ENCODE measurements at places on chromosomes 3 and 15.

DNA sequence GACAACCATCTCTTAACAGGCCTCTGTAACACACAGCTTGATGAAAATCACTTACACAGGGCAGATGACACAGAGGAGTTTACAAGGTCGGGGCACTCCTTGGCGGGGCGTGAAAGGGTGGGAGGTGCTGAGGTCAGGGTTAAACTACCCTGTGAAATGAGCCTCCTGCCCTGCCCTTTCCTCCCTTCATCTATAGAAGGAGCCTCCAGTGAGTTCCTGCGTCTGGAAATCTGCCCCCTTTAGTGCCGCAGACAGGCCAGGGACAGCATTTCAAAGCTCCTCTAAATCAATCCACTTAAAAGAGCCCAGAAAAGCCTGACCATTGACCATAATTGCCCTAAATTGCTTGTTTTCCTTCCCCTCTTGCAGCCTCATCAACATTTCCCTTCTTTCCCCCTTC lies 1.9 kb downstream of the ROBO1 start:
- H3K4me1 ChIP-seq: 0 out of 2 replicates have a peak, but pooled peaks cover 1% of the 10 kb centered on the region

DNA sequence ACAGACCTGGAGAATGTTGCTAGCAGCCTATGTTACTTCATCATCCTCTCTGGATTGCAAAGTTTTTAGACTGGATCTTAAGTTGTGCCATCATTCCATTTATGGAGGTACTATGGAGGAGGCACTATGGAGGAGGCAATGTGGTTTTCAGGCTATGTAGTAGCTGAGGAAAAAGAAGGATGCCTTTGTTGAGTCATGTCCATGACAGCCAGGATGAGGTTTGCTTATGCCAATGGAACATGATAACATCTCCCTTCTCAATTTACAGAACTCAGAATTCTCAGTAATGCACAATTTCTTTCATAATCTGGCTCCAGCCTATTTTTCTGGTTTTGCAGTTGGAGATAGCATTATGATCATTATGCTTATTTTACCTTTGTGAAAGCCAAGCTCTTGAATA lies 65.9 kb upstream of the TMEM108 start:
- DNase-seq: no peak
- no peak overlapping the region for H3K4me3 ChIP-seq
- no peaks in the 10 kb centered on the region for H3K27me3 ChIP-seq
- no peaks in the 10 kb centered on the region for H3K36me3 ChIP-seq
- H3K4me1 ChIP-seq: no peaks in the 10 kb centered on the region
- no peak overlapping the region for H3K27ac ChIP-seq

DNA sequence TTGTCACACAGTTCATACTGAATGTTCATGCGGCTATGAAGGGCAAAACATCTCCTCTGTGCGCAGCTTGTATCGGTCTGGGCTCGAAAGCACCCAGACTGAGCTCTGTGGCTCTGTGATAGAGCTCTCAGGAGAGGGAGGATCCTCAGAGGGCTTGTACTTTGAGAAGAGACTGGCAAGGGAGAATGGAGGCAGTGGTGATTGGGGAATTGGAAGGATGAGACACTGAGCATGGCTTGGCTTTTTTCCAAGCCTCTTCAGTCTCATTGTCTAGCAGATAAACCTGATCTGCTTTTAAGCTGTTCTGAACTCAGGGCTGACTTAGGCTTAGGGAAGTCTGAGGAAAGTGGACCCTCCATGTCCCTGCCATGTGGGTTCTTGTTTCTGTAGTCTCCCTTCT lies 43.0 kb downstream of the RAD54L2 start:
- no peaks in the 10 kb centered on the region for H3K36me3 ChIP-seq
- H3K4me1 ChIP-seq: peaks cover 3% of the 10 kb centered on the region
- H3K27ac ChIP-seq: no peak overlapping the region
- no peak for DNase-seq

GRCh38 chr3:64634417-64634816 lies 53.4 kb downstream of the ADAMTS9 start:
- DNase-seq: no peak
- H3K36me3 ChIP-seq: no peaks in the 10 kb centered on the region
- peaks cover 1% of the 10 kb centered on the region for H3K4me1 ChIP-seq

DNA sequence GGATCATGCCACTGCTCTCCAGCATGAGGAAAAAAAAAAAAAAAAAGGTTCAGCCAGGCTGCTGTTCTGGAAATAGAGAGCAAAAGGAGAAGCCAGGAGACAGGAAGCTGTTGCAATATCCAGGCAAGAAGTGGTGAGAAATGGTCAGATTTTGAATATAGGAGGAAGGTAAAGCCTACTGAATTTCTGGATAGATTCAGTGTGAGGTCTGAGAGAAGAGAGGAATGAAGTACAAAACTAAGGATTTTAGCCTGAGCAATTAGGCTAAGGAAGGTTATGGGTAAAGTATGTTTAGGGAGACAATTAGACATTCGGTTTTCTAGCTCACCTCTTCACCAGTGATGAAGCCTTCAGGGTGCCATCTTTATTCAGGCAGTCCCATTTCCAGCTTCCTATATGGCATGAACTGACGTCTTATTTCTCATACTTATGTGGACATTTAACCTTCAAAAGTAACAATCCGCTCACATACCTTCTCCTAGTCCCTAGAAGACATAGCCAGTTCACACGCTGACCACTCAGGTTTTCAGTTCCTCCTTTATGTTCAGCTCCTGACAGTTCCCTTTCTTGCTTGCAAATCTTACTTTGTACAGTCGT lies 57.2 kb downstream of the KIF9 start:
- H3K27me3 ChIP-seq: no peaks in the 10 kb centered on the region
- no peak overlapping the region for H3K4me3 ChIP-seq
- H3K36me3 ChIP-seq: no peaks in the 10 kb centered on the region
- H3K27ac ChIP-seq: no peak overlapping the region

DNA sequence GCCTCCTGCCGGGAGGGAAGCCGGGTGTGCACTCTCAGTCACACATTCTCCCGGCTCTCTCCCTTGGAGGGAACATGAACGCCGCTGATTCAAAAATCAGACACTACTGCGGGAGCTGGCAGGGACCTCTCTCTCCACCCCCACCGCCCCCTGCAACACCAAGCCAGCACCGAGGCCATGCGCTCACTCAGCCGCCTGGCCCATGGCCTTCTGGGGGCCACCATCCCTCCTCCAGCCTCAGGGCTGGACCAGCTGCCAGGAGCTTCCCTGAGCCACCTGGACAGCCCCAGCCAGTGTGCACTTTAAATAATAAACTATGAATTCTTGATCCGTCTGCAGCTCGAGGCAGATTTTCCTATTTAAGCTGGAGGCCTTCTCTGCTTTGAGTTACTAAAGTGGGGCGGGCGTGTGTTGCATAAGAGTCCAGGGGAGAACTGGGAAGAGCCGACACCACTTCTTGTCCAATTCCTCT lies 30.6 kb downstream of the ADAMTS17 start:
- no peak overlapping the region for H3K27ac ChIP-seq
- no peaks in the 10 kb centered on the region for H3K4me1 ChIP-seq
- no peaks in the 10 kb centered on the region for H3K27me3 ChIP-seq
- no peaks in the 10 kb centered on the region for H3K36me3 ChIP-seq

- H3K27me3 ChIP-seq: no peaks in the 10 kb centered on the region
- H3K27ac ChIP-seq: no peak overlapping the region
- H3K4me1 ChIP-seq: no peaks in the 10 kb centered on the region
Measured at GRCh38 chr15:63749330-63749942, 84.3 kb downstream of the HERC1 start.

DNA sequence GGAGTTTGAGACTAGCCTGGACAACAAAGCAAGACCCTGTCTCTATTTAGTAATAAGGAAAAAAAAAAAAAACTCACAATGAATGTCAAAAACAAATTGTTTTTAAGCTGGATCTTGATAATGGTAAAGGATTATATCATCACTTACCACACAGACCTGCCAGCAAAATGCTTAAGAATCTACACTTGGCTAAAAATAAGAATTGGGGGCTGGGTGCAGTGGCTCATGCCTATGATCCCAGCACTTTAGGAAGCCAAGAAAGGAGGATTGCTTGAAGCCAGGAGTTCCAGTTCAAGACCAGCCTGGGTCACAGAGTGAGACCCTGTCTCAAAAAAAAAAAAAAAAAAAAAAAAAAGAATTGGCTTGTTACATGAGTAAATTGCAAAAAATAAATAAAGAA lies 31.0 kb downstream of the ACAP2 start:
- H3K36me3 ChIP-seq: no peaks in the 10 kb centered on the region
- 0 out of 2 replicates have a peak, but pooled peaks cover 1% of the 10 kb centered on the region for H3K4me1 ChIP-seq
- no peaks in the 10 kb centered on the region for H3K27me3 ChIP-seq
- no peak for DNase-seq

- DNase-seq: no peak
- no peaks in the 10 kb centered on the region for H3K27me3 ChIP-seq
- H3K27ac ChIP-seq: no peak overlapping the region
- H3K4me1 ChIP-seq: no peaks in the 10 kb centered on the region
Measured at GRCh38 chr3:4814305-4814903, 164.8 kb upstream of the BHLHE40 start.

GRCh38 chr3:10198761-10199649 lies 34.3 kb downstream of the IRAK2 start:
- H3K27me3 ChIP-seq: no peaks in the 10 kb centered on the region
- no peak overlapping the region for H3K27ac ChIP-seq
- no peak overlapping the region for H3K4me3 ChIP-seq
- DNase-seq: no peak

DNA sequence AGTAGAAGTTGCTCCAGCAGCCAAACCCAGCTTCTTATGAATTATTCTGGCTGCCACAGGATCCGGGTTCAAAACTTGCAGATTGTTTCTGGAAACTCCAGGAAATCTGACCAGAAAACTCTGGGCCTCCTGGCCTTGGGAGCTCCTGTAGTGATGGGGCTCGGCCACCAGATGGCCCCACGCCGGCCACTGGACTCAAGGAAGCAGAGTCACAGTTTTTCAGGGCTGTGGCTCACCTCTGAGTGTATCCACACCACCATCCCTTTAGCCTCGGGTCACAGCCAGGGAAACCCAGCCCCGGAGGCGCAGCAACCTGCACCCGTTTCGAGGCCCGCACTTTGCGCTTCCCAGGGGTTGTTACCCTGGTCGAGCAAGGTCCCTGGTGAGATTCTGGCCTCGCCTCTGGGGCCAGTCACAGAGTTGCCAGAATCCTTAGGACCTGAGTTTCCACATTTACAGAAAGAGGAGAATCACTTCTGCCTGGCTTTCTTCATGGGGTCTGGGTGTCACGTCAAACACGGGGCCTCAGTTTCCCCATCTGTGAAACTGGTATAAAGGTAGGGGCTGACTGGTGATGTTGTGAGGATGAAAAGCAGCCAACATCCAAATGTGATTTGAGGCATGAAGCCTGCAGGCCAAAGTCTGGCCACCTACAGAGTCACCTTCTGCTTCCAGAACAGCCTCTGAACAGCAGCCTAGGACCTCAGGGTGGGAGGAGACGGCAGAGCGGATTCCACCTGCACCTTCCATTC lies 53.5 kb upstream of the LCTL start:
- no peaks in the 10 kb centered on the region for H3K36me3 ChIP-seq
- peak; percentile 61 for DNase-seq
- no peaks in the 10 kb centered on the region for H3K27me3 ChIP-seq
- H3K4me3 ChIP-seq: no peak overlapping the region
- no peak overlapping the region for H3K27ac ChIP-seq

GRCh38 chr3:64824394-64824909 lies 136.7 kb upstream of the ADAMTS9 start:
- no peak overlapping the region for H3K27ac ChIP-seq
- no peaks in the 10 kb centered on the region for H3K36me3 ChIP-seq
- DNase-seq: no peak
- no peaks in the 10 kb centered on the region for H3K4me1 ChIP-seq
- H3K4me3 ChIP-seq: no peak overlapping the region

DNA sequence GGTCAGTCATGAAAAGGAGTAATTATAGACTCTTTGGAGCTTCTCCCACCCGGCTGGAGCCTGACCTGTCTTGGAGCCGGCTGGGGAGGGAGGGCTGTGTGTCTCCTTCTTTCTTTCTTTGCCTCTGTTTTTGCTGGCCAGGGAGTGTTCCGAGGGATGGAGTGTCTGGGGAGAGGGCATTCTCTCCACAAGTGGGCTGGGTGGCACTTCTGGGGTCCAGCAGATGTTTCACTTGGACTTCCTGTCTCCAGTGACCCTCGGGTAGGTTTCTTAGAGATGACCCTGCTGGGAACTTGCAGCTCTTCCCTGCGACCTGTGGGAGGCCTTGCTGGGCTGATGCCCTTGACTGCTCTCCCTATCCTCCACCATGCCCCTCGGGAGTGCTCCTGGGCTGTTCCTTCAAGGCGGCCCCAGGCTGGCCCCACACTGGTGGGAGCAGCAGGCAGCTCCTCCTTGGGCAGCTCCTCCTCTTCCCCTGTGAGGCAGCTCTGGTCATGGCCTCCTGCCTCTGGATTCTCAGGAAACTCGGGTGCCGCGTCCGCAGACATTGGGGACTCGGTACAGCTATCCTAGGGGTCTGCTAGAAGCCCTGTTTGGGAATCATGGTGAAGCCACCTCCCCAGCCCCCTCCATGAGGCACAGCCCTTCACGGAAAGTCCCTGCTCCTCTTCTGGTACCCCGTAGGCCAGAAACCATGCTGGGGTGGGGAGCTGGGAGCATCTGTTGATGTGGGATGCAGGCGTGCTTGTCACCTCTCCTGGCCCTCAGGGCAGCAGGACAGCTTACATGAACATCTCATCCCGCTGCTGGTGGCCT lies 44.9 kb downstream of the APBA2 start:
- no peaks in the 10 kb centered on the region for H3K4me1 ChIP-seq
- DNase-seq: no peak
- no peaks in the 10 kb centered on the region for H3K36me3 ChIP-seq
- H3K27ac ChIP-seq: no peak overlapping the region
- no peaks in the 10 kb centered on the region for H3K27me3 ChIP-seq

DNA sequence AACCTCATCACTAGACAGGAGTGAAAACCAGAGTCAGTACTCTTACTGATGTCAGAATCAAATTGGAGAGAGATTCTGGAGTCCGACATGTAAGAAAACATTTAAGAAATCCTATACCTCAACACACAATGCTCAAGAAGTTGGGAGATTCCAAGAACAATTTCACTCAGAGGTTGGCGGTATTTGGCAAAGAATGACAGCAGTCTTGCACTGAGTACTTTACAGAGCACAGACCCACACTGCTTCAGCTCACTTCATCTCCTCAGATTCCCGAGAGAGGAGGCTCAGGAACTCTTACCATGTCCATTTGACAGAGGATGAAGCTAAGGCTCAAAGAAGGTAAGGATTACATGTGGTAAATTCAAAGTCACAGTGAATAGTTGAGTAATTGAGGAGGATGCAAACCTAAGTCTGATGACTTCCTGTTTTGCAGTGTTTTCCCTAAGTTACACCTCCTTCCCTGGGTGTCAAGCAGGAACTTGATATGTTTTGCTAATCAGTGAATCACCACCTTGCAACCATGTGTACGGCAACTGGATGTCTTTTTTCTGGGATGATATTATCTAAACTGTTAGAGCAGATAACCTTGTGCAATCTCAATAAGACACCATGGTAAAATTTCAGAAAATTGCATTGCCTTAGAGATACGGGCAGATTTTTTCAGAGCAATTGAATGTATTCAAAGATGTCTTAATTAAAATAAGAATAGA lies 61.3 kb upstream of the MME start:
- no peak for DNase-seq
- H3K4me1 ChIP-seq: peaks cover 2% of the 10 kb centered on the region
- no peaks in the 10 kb centered on the region for H3K36me3 ChIP-seq

GRCh38 chr3:177060492-177060891 lies 136.8 kb downstream of the TBL1XR1 start:
- H3K27me3 ChIP-seq: no peaks in the 10 kb centered on the region
- no peaks in the 10 kb centered on the region for H3K36me3 ChIP-seq
- H3K4me3 ChIP-seq: no peak overlapping the region
- DNase-seq: no peak
